ENCODE measurements at places on chromosomes 6 and 20.

GRCh38 chr6:2517401-2517800 lies 233.3 kb downstream of the MYLK4 start:
- no peak for DNase-seq

GRCh38 chr6:90026216-90026615 lies 131.9 kb downstream of the GJA10 start:
- DNase-seq: no peak

- DNase-seq: peak; percentile 39
Measured at GRCh38 chr20:58659841-58660240, 8.8 kb downstream of the STX16 start.

- DNase-seq: no peak
Measured at GRCh38 chr6:108594640-108595039, 33.9 kb downstream of the FOXO3 start.

DNA sequence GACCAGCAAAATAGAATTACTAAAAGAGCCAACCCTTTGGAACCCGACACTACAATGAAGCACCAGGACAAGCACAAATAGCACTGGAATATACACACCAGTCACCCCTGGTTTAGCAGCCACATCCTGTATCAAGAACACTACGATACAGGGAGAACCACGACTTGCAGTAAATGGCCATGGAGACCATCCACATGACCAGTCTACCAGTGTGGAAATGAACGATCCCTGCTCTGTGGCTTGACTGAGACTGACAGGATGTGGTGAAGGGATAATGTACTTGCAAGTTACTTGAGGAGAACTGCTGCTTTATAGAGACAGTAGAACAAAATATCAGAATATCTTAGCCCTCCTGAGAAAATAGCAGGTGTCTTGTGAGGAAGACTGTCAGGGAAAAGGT lies 169.6 kb downstream of the COL9A1 start:
- no peak for DNase-seq

- peak; percentile 68 for DNase-seq
Measured at GRCh38 chr6:108598305-108598863, 37.7 kb downstream of the FOXO3 start.

DNA sequence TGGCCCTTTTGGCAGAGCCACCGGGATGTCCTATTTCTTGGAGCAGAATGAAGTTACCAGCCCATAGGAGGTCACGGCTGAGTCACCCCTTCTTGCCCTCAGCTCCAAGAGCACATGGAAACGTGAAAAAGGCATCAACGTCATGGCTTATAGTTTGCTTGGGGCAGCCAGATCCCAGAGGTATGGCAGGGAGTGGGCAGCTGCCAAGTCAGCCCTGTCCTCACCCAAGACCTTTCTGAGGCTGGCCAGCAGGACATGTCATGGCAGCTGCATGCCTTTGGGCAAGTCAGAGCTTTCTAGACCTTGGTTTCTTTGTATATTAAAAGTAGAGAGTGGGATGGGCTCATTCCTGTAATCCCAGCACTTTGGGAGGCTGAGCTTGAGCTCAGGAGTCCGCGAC lies 8.2 kb upstream of the MDFI start:
- DNase-seq: no peak

GRCh38 chr6:13184089-13184468 lies 144.3 kb downstream of the TBC1D7 start:
- no peak for DNase-seq

DNA sequence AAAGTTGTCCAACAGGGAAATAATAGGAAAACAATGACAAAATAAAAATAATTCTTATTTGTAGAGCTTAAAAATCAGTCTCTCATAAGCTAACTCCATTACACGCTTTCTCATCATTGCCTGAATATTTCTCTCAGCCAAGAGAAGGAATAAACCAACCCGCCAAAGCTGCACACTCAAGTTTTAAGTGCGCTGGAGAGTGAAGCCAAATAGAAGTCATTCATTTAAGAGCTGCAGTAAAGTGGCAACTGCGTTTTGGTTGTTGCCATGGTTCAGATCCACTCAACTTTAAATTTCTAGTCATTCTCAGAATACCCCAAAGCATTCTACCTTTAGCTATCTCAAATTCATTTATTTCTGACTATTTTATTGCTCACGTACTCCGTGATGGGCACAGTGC lies 230.7 kb downstream of the CBLN4 start:
- DNase-seq: no peak

DNA sequence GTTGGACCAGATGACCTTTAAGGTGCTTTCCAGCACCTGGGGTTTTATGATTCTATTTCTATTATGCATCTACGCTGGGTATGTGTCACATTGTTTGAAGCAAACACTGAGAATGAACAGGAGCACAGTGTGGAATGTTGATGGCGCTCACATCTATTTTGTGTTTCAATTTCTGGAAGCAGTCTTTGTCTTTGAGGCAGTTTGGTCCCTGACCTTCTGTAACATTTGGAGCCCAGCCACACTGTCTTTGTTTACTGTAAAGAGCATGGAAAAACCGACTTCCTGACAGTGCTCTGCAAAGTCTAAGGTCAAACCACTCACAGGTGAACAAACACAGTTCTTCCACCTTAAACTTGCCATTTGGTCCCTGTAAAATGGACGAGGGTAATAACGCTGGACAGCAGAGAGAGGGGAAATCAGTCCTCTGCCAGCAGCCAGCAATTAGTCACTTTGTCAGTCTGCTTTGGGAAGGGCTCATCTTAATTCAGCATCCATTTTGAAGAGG lies 155.5 kb downstream of the PRL start:
- DNase-seq: no peak

DNA sequence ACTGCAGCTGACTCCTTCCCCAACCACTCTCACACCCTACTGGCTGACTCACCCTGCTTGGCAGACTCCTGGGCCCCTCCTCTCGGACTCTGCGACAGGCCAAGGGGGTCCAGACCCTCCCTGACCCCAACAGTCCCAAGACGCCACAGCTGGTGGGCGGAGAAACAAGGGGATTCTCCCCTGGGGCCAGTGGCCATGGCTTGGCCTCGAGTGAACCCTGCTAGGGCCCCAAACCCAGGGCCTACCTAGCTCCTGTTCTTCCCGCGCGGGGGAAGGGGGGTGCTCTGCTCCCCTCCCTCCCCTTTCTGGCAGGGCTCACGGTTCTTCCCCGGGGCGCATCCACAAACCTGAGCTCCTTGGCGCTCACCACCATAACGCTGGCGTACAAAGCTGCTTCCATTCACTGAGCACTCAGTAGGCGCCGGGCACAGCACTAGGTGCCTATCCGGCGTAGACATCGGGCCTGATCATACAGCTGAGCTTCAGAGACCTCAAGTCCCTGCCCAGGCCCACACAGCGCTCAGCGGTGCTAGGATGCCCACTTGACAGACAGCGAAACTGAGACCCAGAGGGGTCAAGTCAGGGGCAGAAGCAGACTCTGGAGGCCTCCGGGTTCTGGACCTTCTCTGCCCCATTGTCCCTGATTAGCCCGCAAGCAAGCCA lies 597 bp downstream of the ADA start:
- DNase-seq: peak; percentile 54

DNA sequence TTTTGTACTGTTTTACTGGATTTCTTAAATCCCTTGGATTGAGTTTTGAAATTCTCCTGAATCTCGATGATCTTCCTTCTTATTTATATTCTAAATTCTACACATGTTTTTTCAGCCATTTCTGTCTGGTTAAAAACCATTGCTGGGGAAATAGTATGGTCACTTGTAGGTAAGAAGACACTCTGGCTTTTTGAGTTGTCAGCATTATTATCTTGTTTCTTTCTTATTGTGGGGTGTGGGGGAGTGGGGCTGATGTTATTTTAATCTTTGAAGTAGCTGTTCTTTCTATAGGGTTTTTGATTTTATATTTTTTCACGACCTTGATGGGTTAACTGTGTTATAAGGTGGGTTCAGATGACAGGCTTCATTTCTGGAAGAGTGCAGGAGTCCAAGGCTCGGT lies 37.4 kb upstream of the ADGRB3 start:
- no peak for DNase-seq

- DNase-seq: no peak
Measured at GRCh38 chr6:133396984-133397348, 155.8 kb downstream of the EYA4 start.

GRCh38 chr6:161436106-161436876 lies 162.4 kb upstream of the AGPAT4 start:
- DNase-seq: peak; percentile 11

DNA sequence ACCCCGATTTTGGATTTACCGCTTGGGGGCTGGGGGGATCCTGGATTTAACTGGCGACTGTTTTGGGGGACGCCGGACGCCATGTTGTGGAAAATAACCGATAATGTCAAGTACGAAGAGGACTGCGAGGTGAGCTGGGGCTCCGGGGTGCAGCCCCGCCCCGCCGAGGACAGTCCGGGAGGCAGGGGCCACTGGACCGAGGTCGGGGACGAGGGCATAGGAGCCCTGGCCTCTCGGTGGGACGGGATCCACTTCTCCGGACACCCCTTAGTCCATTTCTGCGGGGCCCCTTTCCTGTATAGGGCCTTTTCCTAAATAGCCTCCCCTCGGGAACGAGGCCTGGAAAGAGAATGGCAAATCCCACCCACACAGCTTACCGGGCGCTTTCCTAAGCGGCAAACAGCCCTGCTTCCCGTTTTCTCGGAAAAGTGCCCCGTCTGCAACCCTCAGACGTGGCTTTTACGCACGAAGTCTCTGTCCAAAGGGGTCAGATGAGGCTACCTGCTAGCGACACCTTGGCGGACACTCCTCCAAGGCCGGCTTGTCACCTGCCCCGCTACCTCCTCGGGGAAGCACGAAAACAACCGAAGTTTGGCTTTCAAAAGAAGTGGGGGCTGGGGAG lies 469 bp downstream of the TFAP2C start:
- no peak for DNase-seq

GRCh38 chr6:140001005-140001404 lies 626.6 kb upstream of the CITED2 start:
- DNase-seq: no peak

GRCh38 chr6:82217018-82217586 lies 30.4 kb downstream of the IBTK start:
- DNase-seq: no peak

DNA sequence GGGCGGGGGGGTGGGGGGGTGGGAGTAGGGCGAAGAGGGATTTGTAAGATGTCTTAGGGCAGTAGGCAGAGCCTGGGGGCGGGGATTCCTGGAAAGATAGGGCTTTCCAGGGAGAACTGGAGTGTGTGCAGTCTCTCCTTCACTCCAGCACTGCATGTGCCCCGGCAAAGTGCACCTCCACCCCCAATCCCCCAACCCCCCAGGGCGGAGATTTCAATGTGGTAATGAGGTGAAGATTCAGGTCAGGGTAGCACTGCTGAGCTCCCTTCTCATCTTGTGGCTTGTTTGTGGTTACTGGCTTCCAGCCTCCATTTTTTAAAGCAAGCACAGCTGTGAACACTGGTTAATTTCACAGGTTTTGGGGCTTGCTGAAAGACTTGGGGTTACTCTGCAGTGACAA lies 5.9 kb downstream of the TMEM239 start:
- peak; percentile 54 for DNase-seq

GRCh38 chr6:11323666-11324452 lies 91.4 kb upstream of the NEDD9 start:
- DNase-seq: no peak

- no peak for DNase-seq
Measured at GRCh38 chr6:140201787-140202458, 827.5 kb upstream of the CITED2 start.

DNA sequence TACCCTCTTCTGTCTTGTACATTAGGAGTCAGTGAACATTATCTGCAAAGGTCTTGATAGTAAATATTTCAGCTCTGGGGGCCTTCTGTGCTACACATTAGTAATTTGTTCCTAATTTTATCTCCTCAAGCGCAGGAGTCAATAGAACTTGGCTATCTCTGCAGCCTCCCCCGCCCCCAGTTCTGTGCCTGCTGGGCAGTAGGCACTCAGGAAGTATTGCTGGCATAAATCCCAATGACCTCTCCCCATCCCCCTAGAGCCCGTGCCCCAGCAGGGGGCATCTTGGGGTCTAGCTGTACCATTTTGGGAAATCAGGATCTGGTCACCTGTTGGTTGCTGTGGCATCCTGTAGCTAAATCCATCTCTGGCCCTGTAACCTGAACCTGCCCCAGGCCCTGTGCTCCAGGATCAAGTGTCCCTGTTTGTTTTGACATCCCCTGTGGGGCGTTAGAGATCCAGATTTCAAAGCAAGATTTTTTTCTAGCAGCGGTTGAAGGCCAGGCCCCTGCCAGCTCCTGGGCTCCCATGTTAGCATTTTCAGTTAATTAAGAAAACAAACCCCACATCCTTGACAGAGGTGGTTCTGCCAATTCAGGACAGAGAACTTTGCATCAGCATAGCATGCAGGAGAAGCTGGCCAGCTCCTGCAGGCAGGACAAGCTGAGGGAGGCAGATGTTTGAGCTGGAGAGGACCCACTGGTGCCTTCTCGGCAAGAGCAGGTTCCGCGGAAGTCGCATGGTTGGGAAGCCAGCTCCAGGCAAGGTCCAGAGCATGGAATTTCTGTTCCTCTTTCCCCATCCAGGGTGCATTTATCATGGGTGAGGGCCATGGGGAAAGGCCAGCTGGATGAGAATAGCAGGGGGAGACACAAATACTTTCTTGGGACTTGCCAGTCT lies 32.1 kb downstream of the DAAM2 start:
- no peak for DNase-seq

- DNase-seq: peak; percentile 12
Measured at GRCh38 chr6:156791320-156791850, 14.2 kb downstream of the ARID1B start.

DNA sequence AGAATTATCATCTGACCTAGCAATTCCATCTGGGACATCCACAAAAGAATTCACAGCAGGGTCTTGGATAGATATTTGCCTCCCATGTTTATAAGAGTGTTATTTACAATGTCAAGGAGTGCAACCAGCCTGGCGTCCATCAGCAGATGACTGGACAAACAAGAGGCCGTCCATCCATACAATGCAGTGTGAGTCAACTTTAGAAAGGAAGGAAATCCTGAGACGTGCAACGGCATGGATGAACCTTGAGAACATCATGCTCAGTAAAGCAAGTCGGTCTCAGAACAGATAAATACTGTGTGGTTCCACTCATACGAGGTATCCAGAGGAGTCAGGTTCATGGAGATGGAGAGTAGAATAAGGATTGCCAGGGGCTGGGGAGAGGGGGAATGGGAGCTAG lies 46.4 kb downstream of the FOXF2 start:
- DNase-seq: no peak

GRCh38 chr6:87242311-87242710 lies 80.1 kb upstream of the SMIM8 start:
- DNase-seq: no peak

GRCh38 chr20:58401162-58401561 lies 12.1 kb downstream of the VAPB start:
- DNase-seq: no peak
